ENCODE measurements at places on chromosomes 2 and 18.

DNA sequence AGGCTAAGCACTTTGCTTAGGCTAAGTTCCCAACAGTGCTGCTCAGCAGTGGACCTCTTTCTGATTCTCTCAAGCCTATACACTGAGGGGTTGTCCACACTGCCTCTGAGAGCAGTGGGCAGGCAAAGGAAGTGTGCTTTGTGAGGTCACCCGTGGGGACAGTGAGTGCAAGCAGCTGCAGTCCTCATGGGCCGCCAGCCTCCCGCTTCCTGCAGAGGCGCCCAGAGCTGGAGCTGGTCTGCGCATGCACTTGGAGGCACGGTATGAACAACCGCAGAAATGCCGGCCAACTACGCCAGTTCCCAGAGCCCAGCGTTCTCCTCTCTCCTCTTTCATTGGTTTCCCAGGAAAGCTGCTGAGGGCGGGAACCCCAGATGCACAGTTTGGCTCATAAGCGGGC, 149.5 kb upstream of the DLX2 start:
- DNase-seq = no peak

DNA sequence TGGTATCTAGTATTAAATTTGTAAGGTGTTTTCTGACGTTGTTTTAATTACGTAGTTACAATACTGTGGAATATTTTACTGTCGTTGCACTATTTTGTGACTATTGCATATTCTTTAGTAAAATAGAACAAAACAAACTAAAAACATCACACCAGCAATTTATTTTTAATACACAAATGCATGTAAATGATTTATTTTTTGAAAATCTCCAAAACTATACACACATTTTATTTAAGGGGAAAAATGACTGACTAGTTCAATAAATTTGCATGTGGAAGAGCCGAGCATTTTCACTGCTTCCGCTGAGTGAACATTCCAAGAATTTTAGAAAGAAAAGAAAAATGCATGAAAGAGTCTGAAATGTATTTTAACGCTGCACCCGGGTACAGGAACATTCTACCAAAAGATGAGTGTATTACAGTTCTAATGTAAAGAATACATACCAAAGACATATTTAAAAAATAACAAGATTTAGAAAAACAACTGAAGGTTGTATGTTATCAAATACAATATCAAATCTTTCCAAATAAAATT, 257.7 kb downstream of the MEIS1 start:
- no peak for DNase-seq

- DNase-seq = no peak
Observed at GRCh38 chr2:5290900-5291546, 401.2 kb upstream of the SOX11 start.

DNA sequence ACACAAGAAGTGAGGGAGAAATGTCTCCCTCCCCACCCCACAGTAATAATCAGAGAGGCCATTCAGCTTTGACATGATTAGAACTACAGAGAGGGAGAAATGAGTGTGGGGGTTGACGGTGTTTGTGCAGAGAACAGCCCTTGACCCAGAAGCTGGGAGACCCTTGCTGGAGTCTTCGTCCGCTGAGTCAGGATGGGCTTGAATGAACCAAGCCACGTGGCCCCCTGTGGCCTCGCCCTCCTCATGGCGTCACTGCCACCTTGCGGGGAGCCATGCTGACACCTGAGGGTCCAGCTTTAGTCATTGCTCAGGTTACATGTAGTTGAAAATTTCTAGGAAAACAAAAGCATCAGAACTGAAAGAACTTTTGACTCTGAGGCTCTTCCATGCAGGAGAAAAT, 101.2 kb downstream of the DGKD start:
- no peak for DNase-seq

DNA sequence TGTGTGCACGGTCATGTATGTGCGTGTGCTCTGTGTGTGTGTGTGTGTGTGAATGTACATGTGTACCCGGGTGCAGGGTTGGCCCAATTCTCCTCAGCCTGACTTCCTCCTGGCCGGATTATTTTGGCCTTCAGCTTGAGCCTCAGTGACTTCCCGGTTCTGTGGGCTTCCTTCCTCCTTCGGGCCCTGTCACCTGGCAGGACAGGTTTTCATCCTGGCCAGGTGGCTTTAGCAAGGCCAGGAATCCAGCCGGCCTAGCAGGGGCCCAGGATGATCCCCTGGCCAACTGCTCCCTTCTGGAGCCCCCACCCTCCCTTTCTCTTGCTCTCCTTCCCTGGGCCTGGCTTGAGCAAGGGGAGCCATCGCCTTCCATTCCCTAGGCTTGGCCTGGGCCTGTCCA, 140.5 kb downstream of the INHBB start:
- DNase-seq = no peak

GRCh38 chr2:36952748-36953197, 13.6 kb downstream of the STRN start:
- DNase-seq = no peak

- no peak for DNase-seq
Observed at GRCh38 chr18:38984968-38985367, 1419.4 kb upstream of the CELF4 start.

DNA sequence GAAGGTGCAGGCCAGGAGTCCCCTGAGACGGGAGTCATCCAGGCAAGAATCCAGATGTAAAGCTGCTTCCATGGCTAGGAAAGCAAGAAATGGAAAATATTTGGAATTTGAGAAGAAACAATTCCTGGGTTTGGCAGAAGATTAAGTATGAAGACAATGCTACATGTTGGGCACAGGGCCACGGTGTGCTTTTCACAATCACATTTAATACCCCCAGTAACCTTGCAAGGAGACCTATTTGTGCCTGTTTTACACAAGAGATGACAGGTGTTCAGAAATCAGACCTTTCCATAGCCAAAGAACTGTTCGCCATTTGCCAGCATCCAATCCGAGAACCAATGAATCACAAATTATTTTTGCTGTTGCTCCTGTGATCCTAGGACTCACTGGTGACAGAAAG, 50.5 kb downstream of the KCTD1 start:
- no peak for DNase-seq

DNA sequence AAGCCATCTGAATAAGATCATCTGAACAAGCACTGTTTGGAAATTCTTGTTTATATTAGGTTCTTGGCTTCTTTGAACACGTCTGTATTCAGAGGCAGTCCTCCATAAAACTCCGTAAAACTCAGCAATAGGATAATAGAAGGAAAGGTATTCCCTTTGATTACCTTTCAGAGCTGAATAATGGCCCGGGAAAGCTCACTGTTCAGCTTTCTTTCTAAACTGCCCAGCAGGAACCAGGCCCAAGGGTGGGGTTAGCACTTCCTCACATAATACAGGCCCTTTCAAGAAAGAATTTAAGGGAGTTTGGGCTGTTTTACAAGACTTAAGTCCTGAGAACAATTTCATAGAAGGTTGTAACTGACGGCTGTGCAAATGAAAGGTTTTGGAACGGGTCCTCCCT, 72.2 kb upstream of the PHLPP1 start:
- DNase-seq = no peak

DNA sequence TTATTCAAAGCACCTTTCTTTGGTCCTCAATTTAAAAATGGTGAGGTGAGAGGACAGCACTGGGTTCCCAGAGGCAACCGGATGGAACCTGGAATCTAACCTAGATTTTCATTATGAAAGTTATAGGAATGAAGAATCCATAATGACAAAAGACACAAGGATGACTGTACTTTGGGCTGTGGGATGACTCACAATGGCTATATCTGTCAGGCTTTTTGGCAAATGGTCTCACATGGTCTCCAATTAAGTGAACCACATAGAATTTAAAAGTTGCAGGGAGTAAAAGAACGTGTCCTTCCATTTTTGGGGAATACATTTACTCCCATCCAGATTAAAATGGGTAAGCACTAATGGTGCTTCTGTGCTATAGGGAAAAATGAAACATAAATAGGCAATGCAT, 31.8 kb upstream of the LYPD1 start:
- no peak for DNase-seq

- DNase-seq = no peak
Observed at GRCh38 chr2:28842042-28842441, 28.1 kb downstream of the TRMT61B start.

DNA sequence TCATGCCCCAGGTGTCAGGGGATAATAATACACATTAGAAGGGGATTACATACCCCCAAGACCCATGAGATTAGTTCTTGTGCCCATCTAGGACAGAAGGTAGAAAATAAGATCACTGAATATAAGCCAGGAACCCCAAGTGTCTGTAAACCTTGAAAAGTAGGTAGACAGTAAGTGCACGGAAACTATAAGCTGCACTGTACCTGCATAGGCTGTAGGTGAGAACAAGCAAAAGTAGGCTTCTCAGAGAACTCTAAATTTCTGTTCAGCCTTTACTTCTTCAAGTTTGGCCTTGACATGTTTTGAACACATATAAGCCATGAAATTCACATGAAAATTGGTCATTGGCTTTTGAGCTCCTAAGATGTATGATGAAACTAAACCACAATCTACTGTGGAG, 113.0 kb upstream of the FSIP2 start:
- no peak for DNase-seq

- DNase-seq = no peak
Observed at GRCh38 chr2:164510895-164511294, 110.4 kb downstream of the GRB14 start.

GRCh38 chr2:42096869-42097591, 49.2 kb downstream of the PKDCC start:
- DNase-seq = peak; percentile 43

GRCh38 chr2:14647714-14648113, 15.2 kb downstream of the LRATD1 start:
- no peak for DNase-seq

DNA sequence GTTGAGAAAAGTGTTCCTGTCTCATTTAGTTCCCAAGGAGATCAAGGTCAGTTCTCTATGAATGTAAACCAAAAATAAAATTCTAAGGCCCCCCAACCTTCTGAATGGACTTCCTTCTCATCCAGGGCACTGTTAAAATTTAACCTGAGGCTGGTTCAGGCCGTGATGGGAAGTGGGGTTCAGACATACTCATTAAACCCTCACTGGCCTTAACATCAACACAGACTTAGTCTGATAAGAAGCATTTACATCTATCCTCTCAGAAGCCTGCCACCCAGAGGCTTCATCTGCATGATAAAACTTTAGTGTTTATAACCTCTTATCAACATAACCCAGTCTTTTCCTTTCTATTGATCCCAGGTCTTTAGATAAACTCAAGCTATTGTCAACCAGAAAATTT, 22.4 kb downstream of the ITSN2 start:
- no peak for DNase-seq

- DNase-seq = no peak
Observed at GRCh38 chr2:75421986-75422385, 138.8 kb downstream of the EVA1A start.

GRCh38 chr18:34342960-34343359, 118.2 kb upstream of the NOL4 start:
- no peak for DNase-seq

DNA sequence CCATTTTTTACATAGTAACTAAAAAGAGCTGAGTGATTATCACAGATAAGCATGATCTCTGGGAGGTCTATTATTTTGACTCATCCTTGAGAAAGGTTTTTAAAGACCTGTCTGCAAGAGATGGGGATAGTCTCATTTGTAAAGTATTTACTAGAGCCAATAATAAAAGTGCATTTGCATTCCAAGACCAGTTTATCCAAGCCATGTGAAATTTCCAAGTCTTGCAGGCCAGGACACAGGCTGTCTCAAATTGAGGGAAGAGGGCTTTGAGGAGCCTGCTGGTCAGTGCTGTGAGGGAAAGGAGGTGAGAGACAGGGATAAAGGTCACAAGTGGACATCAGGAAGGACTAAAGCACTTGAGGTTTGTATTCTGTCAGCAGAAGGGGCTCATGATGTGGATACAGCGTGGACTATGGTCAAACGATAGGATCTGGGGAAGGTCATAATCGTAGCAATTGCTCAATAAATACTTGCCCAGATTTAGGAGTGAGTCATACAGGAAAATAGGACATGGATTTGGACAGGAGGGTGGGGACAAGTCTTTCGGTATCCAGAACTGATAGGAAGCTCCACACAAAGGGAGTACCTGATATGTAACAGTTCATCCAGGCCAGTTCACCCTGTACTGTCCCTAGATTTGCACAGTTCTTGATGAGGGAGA, 6.6 kb upstream of the CDH2 start:
- DNase-seq = no peak

GRCh38 chr2:103004426-103004942, 242.7 kb downstream of the TMEM182 start:
- DNase-seq = no peak

DNA sequence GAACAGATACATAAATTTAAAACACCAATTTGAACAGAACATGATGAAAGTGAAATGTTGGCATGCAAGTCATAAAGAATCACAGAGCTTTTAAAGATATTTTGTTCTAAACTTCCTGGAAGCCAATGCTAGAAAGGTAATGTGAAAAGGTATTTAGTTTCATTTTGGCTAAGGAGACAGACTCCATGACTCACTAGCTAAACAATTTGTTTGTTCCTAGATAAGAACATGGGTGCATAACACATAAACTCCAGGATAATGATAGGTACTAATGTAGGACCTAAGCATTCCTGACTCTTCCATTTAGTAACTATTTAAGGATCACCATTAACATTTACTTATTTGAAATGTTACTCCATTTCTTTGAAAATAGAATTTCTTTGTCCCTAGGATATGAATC, 292.5 kb upstream of the CNTNAP5 start:
- no peak for DNase-seq

DNA sequence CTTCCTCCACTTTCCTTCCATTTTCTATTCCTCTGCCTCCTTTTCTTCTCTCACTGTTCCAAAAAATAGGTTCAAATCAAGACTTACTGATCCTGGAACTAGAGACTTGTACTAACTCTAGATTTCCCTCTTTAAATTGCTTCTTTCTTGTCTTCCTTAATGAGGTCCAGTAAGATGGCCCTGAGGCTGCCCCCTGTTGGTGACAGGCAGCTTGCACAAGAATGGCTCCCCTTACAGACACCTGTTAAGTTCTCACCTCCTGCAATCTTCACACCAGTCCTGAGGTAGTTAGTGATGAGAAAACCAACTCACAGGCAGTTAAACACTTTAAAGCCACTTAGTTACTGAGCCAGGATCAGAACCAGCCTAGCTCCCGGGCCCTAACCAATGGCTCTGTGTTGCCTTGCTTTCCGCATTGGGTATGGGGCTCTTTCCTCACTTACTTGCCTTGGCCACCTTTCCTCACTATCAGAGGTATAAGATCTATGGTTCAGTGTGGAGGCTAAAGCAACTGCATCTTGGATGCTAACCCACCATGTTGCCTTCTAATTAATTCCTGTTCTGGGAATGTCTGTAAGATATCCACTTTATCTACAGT, 130.6 kb downstream of the AKAIN1 start:
- peak; percentile 38 for DNase-seq

- no peak for DNase-seq
Observed at GRCh38 chr18:6023551-6023950, 128.2 kb upstream of the TMEM200C start.

DNA sequence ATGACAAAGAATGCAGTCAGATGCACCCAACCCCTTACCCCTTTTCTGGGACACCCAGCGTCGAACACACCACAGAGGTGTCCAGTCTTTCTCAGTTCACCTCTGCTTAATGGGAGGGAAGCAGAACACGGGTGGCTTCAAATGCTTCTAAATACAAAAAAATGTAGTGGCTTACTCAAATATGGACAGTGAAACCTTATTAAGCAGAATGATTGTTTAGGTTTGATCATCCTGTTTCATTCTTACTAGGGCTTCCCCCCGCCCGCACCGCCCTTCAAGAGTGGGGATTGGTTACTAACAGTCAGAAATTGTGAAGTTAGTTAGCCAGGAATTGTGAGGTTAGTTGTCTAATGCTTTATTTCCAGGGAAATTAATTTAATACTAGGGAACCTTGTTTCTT, 21.6 kb downstream of the ATG16L1 start:
- no peak for DNase-seq

Measured in suppressor macrophage (primary cell).